Activated naive CD4-positive, alpha-beta T cell (primary cell): ENCODE measurements at places on chromosomes 7 and 10.

- no peak for DNase-seq
Measured at GRCh38 chr7:27082171-27082570, 13.6 kb downstream of the HOXA1 start.

DNA sequence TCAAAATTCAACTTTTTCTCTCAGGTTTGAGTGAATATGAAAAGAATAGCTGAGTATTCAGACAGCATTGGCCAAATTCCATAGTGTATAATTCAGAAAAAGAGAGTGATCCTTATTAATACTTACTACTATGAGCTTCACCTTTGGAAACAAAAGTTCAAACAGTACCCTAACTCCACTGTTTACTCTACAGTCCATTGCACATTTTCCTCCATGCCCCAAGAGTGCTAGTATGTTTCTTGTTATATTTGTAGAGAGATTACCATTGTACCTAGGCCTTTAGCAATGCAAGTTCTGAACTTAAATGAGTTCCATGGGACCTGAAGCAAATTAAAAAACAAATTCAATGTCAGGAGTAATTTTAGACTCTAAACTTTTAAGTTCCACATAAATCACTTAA lies 48.1 kb downstream of the MAGI2 start:
- no peak for DNase-seq

DNA sequence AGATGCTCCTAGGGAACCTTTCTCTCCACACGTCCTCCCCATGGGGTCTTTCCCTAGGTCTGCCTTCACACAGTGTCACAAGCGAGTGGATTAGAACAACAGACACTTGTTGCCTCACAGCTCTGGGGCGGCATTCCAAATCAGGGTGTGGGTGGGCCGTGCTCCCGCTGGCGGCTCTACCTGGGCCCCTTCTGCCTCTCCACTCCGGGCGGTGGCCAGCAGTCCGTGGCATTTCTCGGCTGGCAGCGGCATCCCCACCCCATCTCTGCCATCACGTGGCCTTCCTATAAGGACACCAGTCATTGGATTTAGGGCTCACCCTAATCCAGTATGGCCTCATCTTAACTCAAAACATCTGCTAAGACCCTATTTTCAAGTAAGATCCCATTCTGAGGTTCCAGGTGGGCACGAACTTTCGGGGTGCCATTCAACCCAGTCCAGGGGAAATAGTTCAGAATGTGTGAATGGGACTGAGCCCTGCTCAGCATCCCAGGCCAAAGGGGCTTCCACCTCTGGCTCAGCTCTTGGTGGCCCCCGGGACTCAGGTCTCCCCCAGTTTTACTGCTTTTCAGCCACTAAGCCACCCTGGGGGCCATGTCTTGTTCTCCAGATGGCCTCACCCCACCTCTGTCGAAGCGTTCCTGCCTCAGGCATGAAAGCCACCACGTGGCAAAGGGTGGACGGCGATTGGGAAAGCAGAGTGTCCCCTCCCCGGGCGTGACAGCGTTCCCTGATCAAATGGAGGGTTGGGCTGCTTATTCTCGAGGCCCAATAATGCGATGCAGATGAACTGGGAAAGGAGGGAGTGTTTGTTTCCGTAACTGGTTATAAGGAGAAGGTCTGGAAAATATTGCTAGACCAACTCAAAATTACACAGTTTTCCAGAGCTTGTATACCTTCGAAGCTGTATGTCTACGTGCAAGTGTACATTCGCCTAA lies 350.0 kb downstream of the GLRX3 start:
- no peak for DNase-seq

DNA sequence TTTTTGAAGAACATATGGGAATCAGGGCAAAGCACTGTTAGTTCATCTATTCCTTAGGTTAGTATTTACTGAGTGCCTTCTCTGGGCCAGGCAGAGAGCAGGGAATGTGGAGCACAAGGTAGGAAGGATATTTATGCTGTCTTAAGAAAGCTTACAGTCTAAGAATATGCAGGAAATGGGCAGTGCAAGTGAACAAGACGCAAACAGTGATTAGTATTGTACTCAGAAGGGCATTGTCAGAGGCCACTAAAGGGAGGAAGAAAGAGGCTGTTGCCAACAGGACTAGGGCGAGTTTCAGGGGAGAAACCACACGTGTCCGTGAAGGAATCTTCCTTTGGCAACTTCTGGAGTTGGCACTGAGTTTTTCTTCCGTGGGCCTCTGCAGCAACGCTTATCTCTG lies 552.8 kb upstream of the COBL start:
- no peak for DNase-seq

DNA sequence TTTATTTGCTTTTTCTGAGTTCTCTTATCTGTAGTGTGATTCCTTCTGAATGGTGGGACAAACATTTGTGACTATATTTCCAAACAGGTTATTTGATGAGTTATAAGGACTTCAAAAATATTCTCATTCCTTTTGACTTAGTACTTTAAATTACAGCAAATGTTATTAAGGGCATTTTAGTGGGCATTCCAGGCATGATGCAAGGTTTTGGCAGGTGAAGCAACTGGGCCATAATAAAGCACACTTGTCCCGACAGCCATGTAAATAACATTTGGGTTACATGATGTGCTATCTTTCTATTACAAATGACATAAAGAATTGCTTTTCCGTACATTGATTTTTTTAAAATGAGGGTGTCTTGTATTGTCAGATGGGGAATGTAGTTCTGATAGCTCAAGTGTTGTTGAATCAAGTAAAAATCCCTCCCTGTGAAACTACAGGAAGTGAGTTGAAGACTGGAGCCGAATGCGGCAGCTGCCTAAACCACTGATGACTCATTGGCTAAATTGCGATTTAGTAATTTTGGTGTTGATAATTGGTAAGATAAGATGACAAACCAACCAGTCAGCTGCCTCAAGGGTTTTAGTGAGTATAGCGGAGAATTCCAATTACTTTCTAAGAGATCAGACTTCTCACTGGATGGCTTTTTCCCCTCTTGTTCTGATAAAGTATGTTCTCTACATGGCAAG lies 231.3 kb upstream of the NPY start:
- no peak for DNase-seq

GRCh38 chr10:77187376-77187999 lies 450.1 kb downstream of the KCNMA1 start:
- no peak for DNase-seq

GRCh38 chr7:140019606-140020005 lies 43.1 kb downstream of the PARP12 start:
- DNase-seq = no peak

DNA sequence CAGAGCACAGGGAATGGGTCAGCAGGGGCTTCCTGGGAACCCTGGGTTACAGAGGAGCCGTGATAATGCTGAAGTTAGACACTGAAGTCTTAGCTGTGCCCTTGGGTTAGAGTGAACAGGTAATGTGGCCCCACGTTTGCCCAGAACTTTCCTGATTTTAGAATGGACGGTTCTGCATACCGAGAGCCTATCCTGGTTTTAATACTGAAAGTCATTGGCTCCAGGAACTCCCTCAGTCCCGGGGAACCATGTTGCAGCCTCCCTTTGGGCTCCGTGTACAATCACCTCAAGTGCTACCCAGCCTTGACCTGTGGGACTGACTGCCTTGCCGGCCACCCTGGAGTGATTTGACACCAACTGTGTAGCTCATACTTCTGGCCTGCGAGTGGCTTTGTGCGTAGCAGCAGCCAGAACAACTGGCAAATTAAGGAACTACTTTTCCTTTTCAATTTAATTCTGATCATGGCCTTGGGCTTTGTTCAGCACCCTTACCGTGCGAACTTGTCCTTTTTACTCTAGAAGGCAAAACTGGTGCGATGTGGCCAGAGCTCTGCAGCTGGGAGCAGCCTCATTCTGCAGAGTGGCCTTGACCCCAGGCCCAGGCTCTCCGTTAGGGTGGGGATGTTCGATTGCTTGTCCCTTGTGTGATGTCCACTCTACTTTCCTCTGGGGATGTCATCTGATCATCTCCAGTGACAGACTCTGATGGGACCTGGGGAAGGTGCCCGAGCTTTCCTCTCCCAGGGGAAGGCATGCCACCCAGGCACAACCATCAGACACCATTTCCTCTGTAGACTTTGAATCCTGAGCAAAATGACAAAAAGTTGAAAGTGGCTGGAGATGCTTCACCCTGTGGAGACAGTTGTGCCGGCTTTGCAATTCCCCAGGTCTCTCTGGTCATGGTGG lies 265.9 kb downstream of the GLRX3 start:
- DNase-seq = no peak

DNA sequence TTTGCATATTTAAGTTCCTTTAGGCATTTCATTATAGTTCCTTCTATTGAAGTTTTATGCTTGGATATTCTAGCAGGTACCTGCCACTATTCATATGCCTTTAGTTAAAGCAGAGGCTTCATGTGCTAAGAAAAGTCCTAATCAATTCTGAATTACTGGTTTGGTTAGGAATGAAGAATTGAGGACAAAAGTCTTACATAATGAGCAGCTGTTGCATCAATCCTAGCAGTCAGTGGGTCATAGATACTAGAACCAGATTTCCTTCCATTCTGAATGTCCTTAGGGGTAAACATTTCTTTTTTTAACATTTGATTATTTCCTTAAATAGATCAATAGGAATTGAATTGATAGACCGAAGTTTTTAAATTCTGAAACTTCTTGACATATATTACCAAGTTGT lies 59.2 kb downstream of the CDK13 start:
- no peak for DNase-seq

DNA sequence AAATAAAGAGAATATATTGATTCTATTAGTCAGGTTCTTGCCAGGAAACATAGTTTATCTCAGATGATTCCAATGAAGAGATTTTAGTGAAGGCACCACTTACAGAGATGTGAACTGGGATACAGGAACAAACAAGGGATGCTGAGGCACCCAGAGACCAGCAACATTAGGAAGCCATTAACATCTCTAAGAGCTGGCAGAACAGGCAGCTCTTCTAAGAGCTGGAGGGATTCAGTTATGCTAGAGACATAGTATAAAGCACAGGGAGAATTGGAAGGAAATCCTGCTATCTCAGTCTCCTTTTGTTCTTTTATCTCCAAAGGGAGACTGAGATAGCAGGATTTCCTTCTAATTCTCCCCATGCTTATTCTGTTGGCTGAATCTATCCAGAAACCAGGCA lies 22.0 kb downstream of the OR6B1 start:
- no peak for DNase-seq

DNA sequence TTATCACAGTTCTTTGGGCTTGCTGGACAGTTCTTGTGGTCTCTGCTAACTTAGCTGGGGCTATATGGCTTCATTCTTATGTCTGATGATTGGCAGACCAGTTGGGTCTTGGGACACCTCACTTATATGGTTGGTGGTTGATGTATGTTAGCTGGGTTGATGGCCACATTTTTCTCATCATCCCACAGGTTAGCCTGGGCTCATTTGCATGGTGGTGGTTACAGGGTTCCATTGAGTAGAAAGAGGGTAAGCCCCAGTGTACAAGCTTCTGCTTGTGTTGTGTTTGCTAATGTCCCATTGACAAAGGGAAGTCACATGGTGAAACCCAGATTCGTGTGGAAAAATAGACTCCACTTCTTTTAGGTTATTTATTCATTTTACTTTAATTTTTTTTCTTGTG lies 40.6 kb downstream of the TMEM60 start:
- no peak for DNase-seq

GRCh38 chr10:96249264-96249663 lies 22.1 kb downstream of the BLNK start:
- DNase-seq = no peak

GRCh38 chr7:97310-97841 lies 95.0 kb upstream of the FAM20C start:
- no peak for DNase-seq

DNA sequence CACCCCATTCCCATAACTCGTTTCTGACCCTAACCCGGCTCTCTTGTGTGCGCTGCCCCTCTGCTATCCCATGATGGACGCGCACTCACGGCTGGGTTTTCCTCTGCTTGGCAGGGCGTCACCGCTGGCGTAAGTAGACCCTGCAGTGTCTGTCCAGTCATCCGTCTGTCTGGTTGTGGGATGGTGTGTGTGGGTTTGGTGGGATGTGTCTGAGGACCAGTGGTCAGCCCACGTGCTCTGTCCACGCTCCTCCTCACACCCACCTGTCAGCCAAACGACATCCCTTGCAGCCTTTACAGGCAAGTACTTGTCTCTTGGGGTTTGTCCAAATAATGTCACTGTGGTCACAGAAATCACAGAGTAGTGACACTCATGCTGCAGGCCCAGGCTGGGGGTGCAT lies 20.8 kb downstream of the LDB3 start:
- DNase-seq = no peak

GRCh38 chr7:139643951-139644585 lies 120.6 kb downstream of the CLEC2L start:
- no peak for DNase-seq

DNA sequence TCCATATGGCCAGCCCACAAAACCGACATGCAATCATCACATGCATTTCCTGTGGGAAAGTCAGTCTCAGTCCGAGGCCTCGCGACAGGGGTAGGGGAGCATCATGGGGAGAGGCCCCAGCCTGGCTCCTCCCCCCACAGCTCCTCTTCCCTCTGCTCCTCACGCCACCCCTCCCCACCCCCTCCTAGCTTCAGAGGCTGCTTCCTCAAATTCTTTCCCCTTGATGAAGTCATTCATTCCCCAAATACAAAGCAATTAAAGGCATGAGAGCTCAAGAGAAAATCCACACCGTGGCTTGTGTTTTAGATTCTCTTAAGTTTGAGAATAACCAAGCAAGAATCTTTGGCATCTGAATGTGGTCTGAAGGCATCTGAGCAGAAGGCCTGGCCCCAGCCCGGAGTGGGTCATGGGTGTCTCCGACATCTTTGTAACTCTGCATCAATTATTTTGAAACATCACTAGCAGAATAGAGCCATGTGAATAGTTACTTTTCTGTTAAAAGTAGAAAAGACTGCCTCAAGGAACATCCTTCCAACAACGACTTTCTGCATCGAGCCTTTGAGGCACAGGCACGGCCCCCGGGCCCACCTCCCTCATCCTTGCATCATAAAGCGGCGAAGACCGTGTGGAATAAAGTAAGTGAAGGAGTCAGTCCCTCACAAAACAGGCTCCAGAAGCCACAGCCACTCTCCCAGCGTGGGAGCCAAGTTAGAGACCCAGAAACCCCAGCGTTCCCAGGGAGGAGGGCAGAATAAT lies 90.9 kb downstream of the DIP2C start:
- DNase-seq = no peak

DNA sequence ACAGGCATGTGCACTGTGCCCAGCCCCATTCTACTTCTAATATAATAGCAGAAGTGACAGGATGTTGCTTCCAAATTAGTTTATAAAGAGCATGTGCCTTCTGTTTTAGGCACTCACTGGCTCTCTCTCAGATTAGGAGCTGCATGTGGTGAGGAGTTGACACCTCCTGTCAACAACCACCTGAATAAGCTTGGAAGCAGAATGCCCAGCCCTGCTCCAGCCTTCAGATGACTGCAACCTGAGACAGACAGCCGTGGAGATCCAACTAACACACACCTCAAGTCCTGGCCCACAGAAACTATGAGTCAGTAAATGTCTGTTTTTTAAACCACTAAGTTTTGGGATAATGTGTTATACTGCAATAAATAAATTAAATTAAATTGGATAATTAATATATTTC lies 54.5 kb downstream of the PARD3 start:
- no peak for DNase-seq

- DNase-seq = no peak
Measured at GRCh38 chr7:158064631-158065030, 523.0 kb downstream of the PTPRN2 start.
